Mesendoderm (in vitro differentiated cells): ENCODE measurements at places on chromosomes 7 and 10.

DNA sequence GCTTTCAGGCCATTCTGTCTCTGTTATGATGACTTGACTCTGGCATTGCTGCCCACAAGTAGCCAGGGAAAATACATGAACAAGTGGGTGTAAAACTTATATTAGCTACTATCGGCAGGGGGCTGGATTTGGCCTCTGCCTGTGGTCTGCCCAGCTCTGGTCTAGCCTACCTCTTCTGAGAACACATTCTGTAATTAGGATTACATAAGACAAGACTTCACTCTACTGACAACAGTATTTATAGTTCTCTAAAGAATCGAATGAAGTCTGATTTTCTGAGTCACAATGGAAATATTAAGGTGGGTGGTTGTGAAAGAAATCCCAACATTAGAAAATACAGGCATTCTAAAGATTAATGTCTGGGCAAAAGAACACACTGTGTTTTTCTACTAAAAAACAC, 55.5 kb downstream of the DLD start:
- no peak for DNase-seq

- DNase-seq: no peak
Observed at GRCh38 chr10:113504423-113504822, 48.4 kb upstream of the HABP2 start.

- no peak for DNase-seq
Observed at GRCh38 chr7:36308031-36308430, 81.6 kb upstream of the ANLN start.

- no peak for DNase-seq
Observed at GRCh38 chr7:41695661-41696322, 7.1 kb downstream of the INHBA start.

GRCh38 chr7:155878250-155878649, 66.0 kb upstream of the SHH start:
- DNase-seq: no peak

DNA sequence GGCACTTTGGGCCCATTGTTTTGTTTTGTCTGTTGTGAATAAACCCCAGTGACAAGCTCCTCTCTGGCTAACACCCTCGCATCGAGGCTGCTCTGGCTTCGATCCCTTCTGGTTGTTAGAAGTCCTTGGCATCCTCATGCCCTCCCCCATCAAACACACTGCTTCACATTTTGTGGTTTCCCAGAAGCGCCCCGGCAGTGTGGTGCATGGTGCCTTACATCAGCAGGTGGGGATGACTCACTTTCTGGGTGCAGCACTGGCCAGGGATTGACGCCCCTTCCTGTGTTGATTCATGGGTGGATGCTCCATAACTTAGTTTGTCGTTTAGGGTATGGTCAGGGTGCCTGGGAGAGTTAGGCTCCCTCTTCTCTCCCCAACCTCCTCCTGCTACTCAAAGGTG, 51.4 kb downstream of the PLPP4 start:
- DNase-seq: no peak
